ENCODE measurements at places on chromosomes 1 and 21.
A peak's percentile ranks its signal among the peaks of the same experiment; 100 is the strongest.

DNA sequence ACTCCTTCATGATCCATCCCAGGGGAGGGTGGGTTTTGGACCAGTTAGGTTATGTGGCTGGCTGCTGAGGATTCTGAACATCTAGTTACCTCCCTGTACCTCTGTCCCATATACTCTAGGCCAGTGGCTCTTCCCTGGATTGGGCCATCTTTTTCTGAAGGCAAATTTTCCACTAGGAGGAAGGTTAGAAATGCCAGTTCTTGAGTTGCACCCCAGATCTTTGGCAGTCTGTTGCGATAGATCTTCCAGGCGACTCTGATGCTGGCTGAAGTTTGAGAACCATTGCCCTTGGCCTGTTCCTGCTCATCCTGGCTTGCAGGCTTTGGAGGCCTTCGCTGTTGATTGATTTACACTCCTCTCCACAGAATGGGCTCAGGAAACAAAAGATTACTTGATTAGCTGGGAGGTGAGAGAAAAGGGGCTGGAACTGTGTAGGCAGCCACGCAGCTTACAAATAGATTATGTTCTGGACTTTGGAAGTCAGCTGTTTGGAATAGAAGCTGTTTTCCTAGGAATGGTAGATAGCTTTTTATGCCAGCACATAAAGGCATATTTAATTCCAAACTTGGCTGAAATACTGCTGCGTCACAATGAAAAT lies 110.1 kb downstream of the MRPS6 start:
- DNase-seq = no peak

DNA sequence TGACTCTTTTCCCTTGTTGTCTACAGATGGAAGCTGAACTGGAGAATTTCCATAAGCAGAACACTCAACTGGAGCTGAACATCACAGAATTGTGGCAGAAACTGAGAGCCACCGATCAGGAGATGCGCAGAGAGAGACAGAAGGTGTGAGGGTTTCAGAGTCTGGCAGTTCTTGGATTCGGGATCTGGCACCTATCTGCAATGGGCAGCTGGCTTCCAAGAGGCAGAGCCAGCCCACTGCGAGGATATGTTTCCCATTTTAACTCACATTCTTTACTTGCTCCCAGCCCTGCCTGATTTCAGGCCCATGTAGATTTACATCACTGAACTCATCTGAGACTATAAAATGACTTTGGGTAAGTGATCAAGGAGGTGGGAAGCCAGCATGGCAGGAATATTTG lies 37.3 kb upstream of the TMEM125 start:
- DNase-seq = no peak

DNA sequence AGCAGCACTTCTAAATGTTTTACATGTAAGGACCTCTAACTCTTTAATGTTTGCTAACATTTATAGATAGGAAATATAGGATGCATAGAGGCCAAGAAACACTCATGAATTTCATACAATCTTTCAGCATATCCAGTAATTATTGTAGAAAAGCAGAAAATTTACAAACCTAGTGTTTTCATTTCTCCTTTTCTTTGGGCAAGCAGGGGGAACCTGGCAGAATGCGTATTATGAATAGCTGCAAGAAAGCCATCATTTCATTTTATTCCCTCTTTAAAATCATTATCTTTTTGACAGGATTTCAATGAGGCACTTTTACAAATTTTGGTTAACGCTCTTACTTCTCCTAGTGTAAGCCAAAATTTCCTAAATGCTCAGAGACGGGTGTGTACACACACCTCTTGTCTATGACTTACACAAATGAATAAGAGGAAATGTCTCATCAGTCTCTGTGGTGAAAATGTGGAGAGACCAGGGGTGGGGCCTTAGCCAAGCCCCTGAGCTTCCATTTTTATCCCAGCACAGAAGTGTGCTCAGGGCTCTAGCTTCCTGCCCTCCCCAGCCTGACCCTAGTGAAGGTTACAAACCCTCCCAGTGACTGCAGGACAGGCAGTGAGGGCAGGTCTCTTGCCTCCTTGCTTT lies 91.6 kb downstream of the LRRC8C start:
- peak; percentile 41 for DNase-seq

GRCh38 chr21:39348355-39349210 lies at the start of gene HMGN1:
Gene HMGN1, minus strand, starts transcription at chr21:39349088. Its CDS starts 171 bp downstream, at chr21:39348917.
- peak; percentile 86 for DNase-seq

DNA sequence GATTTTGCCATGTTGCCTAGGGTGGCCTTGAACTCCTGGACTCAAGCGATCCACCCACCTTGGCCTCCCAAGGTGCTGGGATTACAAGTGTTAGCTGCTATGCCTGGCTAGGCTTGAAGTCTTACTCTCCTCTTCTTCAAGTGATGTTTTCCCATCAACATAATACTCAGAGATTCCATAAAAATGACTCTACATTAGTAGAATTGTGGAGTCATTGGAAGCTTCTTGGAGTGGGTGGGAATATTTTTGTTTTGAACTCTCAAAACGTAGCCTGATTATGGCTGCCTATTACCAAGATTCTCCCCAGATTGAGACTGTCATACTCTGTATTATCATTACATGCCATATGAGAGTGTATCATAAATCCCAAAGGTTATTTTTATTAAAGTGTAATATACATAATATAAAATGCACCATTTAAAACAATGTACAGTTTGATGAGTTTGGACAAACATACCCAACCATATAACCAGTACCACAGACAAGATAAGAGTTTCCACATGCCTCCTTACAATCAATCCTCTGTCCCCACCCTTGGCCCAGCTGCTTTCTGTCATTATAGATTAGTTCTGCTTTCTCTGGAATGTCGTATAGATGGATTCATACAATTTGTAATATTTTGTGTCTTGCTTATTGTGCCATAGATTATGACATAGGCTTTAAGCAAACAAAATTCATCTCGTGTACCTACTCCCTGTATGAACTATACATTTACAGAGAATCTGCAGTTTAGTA lies 8.0 kb upstream of the DNM3 start:
- DNase-seq = no peak

- peak; percentile 77 for DNase-seq
Measured at GRCh38 chr1:1371746-1372711, 3.0 kb downstream of the AURKAIP1 start.

GRCh38 chr1:152000964-152001630 lies 7.4 kb upstream of the S100A10 start:
- DNase-seq = no peak

GRCh38 chr1:219347376-219347775 lies 173.7 kb downstream of the LYPLAL1 start:
- no peak for DNase-seq

DNA sequence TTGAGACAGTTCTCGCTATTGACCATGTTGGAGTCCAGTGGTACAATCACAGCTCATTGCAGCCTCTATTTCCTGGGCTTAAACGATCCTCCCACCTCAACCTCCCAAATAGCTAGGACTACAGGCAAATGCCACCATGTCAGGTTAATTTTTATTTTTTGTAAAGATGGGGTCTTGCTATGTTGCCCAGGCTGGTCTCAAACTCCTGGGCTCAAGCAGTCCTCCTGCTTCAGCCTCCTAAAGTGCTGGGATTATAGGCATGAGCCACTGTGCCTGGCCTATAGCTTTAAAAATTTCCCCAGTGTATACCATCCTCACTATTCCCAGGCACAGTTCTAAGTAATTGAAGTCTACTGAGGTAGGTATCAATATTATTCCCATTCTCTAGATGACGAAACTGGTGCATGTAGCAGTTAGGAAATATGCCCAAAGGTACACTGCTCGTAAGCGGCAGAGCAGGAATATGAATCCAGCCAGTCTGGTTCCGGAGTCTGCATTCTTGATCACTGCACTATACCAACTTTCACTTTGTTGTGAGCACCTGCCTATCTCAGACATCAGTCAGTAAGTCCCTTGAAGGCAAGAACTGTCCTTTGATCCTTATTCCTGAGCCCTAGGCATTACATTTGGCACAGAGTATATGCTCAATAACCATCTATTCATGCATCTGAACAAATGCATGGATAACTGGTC lies 11.5 kb upstream of the SRP9 start:
- DNase-seq = no peak

GRCh38 chr1:236081546-236082227 lies 16.8 kb upstream of the NID1 start:
- no peak for DNase-seq

GRCh38 chr1:59317343-59317742 lies 20.4 kb downstream of the FGGY start:
- no peak for DNase-seq

GRCh38 chr21:36754241-36754898 lies 55.5 kb downstream of the SIM2 start:
- no peak for DNase-seq

GRCh38 chr1:25520446-25521061 lies 22.9 kb upstream of the LDLRAP1 start:
- DNase-seq = peak; percentile 80

GRCh38 chr1:220767312-220768125 lies 19.2 kb upstream of the MTARC1 start:
- DNase-seq = no peak

- DNase-seq = no peak
Measured at GRCh38 chr1:56654126-56654923, 9.2 kb downstream of the PRKAA2 start.
